Dermis microvascular lymphatic vessel endothelial cell (primary cell): ENCODE measurements at places on chromosomes 1 and 21. TPM values are rescaled to one million over a fixed set of nuclear protein-coding genes. Genes with fewer than 3 reads are reported as not detected.

DNA sequence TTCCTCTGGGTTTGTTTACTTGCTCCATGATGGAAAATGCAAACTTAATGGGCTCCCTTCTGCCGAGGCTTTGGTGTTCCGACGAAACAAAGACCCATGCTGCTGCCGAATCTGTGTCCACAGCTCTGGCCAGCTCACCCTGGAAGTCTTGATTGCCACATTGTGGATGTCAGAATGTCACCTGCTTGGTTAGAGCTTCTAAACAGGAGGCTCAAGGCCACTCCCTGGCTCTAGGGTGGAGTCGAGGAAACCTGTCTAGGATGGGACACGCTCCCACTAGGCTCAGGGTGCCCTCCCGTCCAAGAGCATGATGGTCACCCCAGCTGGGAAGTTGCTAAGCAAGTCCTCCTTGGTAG lies 279.3 kb upstream of the VAMP3 start:
- no peak for DNase-seq

GRCh38 chr1:215526147-215526845 lies 40.8 kb upstream of the KCTD3 start:
- peak; percentile 50 for DNase-seq

GRCh38 chr1:46056325-46056724 lies 76.1 kb downstream of the PIK3R3 start:
- no peak for DNase-seq

MMEL1 gene
- total RNA-seq: 2.8 and 3.6 TPM in 2 replicates

GRCh38 chr1:204201348-204202040 lies 5.2 kb upstream of the KISS1 start:
- no peak for DNase-seq

GRCh38 chr1:109482791-109483671 lies 674 bp upstream of the ATXN7L2 start:
- DNase-seq: no peak

OR2T11 gene
- total RNA-seq: not detected in 2 replicates
